Thymus (tissue), 14 donors: ENCODE measurements at places on chromosomes 3 and 15. TPM values are rescaled to one million over a fixed set of nuclear protein-coding genes. Genes with fewer than 3 reads are reported as not detected.

The ACKR2 gene
- 0.82 TPM for polyA plus RNA-seq

- no peak for DNase-seq
Measured at GRCh38 chr3:25429361-25430286, 1.6 kb downstream of the RARB start.

DNA sequence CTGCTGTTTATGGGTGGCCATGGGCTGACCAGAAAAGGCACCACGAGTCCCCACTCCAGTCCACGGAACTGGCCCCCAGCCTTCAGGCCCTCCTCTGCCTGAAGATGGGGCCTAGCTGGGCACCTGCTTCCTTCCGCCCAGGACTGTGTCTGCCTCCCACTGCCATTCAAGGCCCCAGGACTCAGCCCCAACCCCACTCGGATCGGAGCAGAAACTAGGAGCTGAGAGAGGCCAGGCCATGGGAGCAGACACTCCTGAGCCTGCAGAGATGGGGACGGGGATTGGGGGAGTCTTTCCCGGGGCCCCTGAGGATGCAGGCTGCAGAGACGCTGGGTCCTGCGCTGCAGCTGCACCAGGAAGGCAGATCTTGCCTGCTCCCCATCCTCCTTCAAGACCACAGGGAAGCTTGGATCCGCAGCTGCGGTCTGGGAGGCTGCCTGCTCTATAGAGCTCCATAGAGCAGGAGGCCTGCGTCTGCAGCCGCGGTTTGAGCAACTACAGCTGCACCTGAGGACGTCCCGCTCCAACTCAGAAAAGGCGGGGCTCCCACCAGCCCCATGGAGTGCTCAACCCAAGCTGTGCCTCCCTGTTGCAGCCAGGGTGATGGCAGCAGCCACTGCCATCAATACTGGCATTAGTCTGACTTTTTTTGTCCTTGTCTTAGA lies 383.9 kb upstream of the TMCO5A start:
- no peak for DNase-seq

DNA sequence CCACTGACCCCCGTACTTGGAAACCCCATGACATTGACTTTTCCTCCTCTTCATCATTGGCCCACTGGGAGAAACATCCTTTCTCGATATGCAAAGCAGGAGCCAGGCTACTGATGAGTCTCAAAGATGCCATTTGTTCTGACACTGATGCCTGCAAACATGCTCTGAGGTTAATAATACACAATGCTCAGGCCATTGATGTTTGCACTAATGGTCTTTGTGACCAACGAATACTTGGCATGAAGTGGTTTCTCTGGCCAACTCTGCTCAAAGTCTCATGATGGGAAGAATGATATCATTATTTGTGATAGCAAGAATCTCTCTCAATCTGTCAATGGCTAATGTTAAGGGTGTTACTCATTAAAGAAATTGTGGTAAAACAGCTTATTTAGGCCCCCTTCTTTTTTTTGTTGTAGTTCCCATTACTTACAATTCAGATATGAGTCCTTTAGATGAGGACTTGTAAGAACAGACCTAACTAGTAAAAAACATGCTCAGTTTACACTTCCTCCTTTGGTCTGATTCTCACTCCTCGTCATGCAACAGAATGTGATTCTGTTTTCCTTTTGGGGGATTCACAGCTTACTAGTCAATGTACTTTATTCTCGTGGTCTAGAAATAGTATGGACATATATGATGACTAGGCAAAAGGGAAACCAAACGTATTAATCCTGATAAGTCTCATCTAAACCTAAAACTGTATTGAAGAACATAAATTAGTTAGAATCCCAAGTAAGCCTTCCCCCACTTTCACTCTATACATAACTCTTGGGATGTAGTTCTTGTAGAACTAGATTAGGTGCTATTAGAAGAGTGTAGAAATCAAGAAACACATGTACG lies 488.8 kb upstream of the DPPA4 start:
- DNase-seq, result no peak

DNA sequence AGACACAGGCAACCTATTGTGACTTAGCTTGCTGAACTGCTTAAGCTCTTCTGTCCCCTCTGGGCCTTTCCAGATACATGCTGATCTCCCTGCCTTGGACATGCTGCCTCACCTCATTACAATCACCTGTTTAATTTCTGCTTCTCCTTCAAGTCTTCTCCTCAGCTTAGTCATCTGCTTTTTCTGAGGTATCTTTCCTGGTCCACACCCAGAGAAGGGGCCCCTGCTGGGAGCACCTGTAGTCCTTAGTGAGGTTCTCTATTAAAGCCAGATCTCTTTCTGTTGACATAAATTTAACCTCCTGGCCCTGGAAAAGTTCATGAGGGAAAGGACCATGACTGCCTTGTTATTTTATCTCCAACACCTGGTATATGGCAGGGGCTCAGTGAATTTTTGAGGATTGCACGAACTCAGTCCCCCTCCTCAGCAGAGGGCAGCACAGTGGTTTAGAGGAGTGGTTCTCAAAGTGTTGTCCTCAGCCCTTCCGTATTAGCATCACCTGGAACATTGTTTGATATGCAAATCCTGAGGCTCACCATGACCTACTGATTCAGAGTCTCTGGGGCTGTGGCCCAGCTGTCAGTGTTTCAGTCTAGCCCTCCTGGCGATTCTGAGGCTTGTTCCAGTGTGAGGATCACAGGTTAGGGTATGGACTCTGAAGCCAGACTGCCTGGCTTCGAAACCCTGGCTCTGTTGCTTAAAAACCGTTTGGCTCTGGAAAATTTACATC lies 12.7 kb downstream of the COL6A6 start:
- DNase-seq, result no peak

The TBC1D23 gene
- polyA plus RNA-seq, result 39.6 TPM

The RTP3 gene
- 0.07 TPM for polyA plus RNA-seq

DNA sequence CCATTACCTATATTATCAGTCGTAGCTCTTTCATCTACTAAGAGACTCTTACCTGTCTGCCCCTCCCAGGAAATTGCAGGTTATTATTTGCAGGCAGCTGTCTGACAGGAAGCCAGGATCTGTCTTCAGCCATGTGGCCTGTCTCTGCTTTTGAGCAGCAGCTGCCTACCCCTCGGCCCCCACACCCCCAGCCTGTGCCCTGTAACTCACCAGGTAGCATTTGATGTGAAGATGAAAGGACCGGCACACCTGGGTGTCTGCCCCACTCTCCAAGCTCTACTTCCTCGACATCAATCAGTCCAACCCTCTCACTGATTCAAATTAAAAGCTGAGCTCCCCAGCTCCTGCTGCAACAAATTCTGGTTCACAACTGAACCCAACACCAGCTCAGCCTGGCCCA lies 197.2 kb upstream of the CTNNB1 start:
- no peak for DNase-seq

DNA sequence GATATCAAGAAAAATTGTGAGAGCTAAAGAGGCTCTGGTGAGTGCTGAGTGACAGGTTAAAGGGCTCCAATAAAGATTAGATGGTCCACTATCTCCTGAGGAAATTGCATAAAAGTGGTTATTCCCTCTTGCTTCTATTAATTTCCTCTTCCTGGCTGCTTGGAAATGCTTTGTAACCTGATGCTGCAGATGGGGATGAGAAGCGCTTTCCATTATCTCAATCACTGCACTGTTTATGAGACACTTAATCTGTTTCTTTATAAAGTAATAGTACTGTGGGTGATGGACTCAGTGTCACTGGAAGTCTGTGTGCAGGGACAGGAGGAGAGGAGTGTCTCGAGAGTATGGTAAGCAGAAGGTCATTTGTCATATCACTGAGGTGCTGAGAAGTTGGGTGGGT lies 305.3 kb downstream of the EPHB1 start:
- DNase-seq, result no peak

The PCSK6 gene
- 10.1 TPM for polyA plus RNA-seq

DNA sequence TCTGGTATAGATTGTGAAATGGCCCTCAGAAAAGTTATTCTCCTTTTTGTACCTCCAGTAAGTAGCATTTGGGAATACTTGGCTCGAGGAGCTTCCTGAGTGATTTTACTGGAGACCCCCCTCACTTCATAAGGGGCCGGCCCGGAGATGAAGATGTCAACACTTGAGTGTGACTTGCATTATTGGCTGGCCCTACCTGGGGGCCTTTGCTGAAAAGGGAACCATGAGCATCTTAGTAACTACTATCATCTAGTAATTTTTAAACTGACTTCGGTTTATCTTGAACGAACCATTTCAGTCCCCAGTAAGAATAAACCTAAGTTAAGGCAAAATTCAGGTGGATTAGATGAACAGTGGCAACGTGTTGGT lies 1.3 kb downstream of the FAIM start:
- DNase-seq, result no peak

DNA sequence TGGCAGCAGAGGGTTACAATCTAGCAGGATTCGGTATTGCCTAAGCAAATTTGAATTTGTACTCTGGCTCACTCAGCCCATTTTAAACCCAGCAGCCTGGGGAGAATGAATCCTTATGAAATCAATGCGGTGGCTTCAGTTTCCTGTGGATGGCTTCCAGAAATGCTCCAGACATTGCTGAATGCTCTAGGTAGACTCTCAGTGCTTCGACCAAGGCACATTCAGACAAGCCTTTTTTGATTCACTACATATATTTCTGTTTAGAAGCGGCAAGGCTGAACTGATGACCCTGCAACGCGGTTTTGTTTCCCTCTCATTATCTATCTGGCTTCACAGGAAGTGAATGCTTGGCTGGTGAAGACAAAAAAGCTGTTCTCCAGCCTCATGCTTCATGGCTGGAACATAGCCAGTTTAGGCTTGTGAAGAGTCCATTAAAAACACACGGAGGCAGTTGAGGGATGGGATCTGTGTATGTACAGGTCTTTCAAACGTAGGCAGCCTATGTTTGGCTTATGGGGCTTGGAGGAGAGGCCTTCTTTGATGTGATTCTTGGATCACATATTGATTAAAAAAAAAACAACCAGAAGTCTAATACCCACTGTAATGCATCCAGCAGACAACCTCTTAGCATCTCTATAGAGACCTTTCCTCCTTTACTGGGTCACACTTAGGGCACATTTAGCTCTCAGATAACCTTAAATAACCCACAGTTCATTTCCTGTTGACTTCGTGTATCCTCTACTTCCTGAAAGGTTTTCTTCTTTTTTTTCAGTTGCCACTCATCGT lies 400.2 kb upstream of the TBL1XR1 start:
- peak; percentile 57 for DNase-seq

DNA sequence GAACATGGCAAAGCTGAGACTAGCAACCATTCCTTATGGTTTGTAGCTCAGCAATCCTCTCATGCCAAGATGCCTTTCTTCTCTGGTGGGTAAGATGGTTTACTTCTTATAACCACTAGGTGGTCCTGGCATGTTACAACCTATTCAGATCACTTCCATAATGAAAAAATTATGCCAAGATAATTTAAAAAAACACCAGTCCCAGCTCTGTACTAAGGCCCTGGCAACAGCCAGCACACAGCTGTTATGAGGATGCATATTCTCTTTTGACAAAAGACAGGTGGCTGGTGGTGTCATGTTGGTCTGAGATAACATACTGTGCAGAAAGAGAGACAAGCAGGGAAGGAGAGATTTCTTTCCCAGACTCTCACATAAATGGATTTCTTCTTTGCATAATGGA lies 65.7 kb upstream of the FRMD4B start:
- DNase-seq, result no peak

The ADPRH gene
- polyA plus RNA-seq, result 8.2 TPM

The CATSPER2 gene
- polyA plus RNA-seq, result 4.9 TPM

DNA sequence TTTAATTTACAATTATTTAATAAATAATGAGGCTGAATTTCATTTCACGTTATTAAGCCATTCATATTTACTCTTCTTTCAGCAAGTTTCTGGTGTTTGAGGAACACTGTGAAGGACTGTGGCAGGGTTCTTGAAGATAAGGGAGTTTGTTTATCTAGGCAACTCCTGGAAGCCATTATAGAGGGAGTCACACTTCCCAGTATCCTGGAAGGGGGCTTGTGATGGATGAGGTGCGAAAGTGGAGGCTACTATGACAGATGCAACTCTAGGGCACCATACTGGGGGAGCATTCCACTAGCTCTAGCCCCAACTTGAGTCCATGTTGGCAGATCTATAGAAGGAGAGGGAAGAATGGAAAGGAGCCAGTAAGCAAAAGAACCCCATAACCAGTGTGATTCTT lies 14.4 kb downstream of the CNOT10 start:
- DNase-seq, result no peak

- DNase-seq, result no peak
Measured at GRCh38 chr3:139325551-139325950, 18.3 kb upstream of the MRPS22 start.

GRCh38 chr3:117995842-117996437 lies 1038.7 kb downstream of the IGSF11 start:
- DNase-seq, result no peak

The BCL2A1 gene
- polyA plus RNA-seq, result 25.5 TPM

DNA sequence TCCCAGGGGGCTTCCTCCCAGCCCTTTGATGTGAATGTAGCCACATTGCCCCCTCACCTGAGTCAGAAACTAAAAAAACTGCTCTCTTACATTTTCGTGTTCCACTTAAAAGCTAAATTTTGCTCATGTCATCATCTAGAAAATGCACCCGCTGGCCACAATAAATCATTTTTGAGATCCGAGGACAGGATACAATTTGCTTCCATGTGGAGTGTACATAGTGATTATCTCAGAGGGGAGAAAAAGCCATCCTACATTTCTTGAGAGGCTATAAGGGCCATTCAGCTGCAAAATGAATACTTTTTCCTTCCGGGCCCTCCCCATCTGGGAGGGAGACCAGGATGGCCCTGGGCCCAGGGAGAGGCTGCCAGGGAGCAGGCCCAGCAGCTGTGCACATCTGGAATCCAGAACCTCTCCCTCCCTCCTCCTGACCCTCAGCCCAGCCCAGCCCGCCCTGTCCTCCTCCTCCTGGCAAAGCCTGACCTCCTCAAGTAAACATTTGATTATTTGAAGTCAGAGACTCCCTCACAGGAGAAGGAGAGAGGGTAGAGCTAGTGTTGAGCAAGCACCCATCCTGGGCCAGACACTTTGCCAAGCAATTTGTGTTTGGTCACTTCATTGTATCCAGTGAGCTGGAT lies 59.1 kb downstream of the CORO2B start:
- no peak for DNase-seq

- DNase-seq, result no peak
Measured at GRCh38 chr3:137792626-137793271, 28.6 kb downstream of the SOX14 start.

DNA sequence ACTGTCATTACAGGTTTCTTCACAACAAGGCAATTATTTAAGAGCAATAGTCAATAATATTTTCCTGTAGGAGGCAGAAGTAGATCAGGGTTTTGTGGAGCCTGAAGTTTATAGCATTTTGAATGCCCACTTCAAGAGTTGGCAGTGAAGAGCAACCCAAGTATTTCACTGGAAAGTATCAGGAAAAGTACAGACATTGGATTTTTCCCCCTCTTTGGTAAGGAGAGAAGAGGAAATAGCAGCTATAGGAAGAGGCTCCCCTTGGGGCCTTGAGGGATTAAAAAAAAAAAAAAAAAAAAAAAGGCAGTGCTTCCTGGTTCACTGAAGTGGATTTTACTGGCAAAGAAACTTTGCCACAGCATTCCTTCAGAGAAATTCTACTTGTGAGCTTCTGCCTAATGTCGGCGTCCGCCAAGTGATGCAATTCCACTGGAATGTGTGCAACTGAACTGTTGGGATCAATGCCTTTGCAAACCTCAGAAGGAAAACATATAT lies 5.7 kb upstream of the CNTN6 start:
- no peak for DNase-seq

The GOLGA6L10 gene
- 5.1 TPM for polyA plus RNA-seq

The ARNT2 gene
- 2.4 TPM for polyA plus RNA-seq

The CCRL2 gene
- 19.1 TPM for polyA plus RNA-seq
